ENCODE measurements at places on chromosomes 2 and 18. TPM values are rescaled to one million over a fixed set of nuclear protein-coding genes. Genes with fewer than 3 reads are reported as not detected.

Gene BOK
- total RNA-seq, result not detected

DNA sequence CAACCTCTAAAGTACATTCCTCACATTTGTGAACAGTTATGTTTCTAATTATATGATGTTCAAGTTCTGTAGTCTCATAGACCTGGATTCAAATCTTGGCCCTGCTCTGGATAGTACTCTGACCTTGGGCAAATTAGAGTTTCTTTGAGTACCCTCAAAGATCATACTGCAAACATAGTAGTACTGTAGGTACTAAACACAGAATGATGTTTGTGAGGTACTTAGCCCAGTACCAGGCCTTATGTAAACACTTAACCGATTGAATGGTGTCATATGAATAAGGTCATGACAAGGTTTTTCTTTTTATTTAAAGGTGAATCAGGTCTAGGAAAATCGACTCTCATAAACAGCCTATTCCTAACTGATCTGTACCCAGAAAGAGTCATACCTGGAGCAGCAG, 19.1 kb downstream of the SEPTIN2 start:
- no peak for DNase-seq

- no peak for DNase-seq
These were observed 2.1 kb downstream of the NABP1 start for GRCh38 chr2:191679818-191680600.

DNA sequence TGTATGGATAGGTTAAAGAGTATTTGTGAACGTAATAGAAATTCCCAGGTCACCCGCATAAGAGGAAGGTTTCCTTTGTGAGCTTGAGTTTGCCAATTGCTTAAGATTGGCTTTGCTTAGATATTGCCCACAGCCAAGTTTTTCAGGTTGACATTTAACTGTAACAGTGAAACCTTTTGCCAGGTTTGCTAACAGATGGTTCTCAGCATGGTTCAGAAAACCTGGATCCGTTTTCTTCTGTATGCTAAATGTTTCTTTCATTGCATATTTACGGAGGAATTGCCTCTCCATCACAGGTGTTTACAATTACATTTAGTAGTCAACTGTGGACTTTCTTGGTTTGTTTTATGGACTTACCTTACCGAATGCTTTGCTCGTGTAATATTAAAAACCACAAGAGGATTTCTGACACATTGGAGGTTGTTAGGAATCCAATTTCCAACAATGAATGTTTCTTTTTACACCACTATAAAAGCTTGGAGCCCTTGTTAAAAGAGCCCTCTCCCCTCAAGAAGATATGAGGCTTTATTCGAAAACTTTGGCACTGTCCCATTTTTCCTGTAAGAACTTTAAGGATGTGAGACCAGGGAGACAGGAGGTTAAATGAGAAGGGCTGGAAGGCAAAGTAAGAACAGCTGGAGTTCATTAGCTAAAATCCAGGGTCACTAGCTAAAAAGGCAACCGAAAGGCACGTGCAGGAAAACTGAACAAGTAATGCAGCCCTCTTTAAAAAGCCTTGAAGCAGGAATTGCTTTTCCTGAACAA, 7.8 kb downstream of the CDK15 start:
- no peak for DNase-seq

DNA sequence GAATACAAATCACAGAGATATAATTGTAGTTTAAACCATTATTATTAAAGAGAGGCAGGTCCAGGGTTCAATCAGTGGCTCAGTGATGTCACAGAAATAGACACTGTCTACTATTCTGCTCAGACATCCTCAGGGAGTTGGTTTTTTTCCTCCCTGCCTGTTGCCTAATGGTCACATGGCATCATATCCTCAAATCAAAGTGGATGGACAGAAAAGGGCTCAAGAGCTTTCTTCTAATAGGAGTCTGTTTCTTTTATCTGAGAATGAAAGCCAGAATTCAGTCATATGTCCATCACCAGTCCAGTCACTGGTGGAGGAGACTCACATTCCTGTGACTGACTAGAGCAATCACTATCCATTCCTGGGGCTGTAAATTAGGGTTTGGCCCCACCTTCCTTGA, 27.9 kb upstream of the EPC2 start:
- DNase-seq, result no peak

All from activated naive CD8-positive, alpha-beta T cell treated with anti-CD3 and anti-CD28 coated beads, Interleukin-2, amount 10 ng/mL, durations not matched to agents 7 days and 5 days (primary cell).